Uterus (tissue), 4 donors: ENCODE measurements at places on chromosomes 12 and 14. TPM values are rescaled to one million over a fixed set of nuclear protein-coding genes. Genes with fewer than 3 reads are reported as not detected.

The TAS2R42 gene
- not detected for total RNA-seq

The GPRC5A gene
- 13.2 TPM for total RNA-seq

The NOVA1 gene
- 43.1 TPM for total RNA-seq

DNA sequence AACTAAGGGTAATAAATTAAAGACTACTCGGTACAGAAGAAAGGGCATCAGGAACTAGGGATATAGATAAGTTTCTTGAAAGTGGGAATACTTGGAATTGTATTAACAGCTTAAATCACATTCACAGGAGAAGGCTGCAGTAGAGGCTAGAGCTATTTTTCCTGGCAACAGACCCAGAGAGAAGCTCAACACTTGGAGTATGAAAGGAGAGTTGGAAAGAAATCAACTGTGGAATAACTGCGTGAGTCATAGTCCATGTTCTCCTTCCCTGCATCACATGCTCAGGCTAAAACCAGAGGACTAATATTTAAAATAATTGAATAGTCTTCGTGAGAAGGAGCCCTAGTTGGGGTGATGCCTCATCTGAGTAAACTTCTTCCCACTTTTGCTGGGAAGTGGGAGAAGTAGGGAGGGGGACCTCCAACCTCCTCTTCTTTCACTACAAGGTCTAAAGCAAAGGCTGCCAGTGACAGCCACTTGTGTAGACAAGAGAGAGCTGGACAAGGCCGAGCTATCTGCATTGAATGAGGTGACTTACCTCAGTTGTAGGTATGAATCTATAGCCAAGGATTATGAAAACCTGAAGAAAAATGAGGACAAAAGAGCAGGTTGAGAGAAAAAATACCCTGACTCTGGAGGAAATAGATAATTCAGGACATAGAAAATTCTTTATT lies 32.7 kb downstream of the DYRK2 start:
- peak; percentile 56 for DNase-seq
- H3K4me1 ChIP-seq, result peaks cover 10% of the 10 kb centered on the region
- peak overlapping the region; percentile 89 for H3K27ac ChIP-seq
- no peaks in the 10 kb centered on the region for H3K36me3 ChIP-seq

DNA sequence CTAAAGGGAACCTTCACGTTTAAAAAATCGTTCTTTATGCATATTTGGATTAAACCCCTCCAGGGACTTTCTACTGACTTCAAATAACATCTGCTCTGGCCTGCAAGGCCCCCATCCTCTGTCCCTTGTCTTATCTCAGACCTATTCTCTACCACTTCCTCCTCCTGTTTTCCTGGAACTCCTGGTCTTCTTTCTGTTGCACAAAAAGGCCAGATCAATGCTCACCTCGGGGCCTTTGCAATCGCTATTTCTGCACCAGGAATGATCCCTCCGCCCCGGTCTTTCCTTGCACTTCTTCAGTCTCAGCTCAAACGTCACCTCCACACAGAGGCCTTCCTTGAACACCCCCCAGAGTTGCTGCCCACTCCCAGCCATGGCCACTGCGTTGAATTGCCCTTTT lies 57.6 kb upstream of the BEGAIN start:
- no peak for DNase-seq
- H3K27me3 ChIP-seq, result no peaks in the 10 kb centered on the region
- no peaks in the 10 kb centered on the region for H3K36me3 ChIP-seq
- no peaks in the 10 kb centered on the region for H3K4me1 ChIP-seq

DNA sequence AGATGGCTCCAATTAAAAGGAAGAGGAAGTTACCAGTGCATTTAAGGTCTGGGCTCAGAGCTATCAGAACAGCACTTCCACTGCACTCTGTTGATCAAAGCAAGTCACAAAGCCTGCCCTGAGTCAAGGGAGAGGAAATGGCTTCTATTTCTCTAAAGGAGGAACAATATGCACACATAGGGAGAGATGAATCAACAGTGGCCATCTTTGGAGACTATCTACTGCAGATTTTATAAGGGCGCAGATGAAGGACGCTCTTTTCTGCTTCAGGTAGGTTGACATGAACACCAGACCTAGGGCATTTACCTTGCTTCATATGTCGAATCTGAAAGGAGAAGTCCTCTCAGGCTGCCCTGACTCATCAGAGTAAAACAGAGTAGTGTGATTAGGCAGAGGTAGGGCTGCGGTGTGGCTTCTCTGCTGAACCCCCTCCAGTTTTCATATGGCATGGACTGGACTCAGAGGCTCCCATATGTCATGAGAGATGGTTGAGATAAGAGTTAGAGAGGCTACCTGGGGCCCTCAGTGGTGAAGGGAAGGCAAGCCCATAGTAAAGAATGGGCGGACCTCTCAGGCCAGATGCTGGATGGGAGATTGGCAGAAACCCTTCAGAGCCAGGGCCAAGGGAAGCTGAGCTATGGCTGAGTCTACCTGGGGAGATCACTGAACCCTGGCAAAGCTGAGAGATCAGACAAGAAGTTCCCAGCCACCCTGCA lies 84.4 kb downstream of the ARF6 start:
- no peak overlapping the region for H3K4me3 ChIP-seq
- no peak for DNase-seq
- H3K27me3 ChIP-seq, result no peaks in the 10 kb centered on the region
- H3K4me1 ChIP-seq, result peaks cover 4% of the 10 kb centered on the region
- H3K36me3 ChIP-seq, result no peaks in the 10 kb centered on the region
- H3K27ac ChIP-seq, result no peak overlapping the region

GRCh38 chr12:6202304-6202703 lies 2.1 kb downstream of the CD9 start:
- no peaks in the 10 kb centered on the region for H3K36me3 ChIP-seq
- H3K27ac ChIP-seq, result peak overlapping the region; percentile 97
- peaks cover 21% of the 10 kb centered on the region for H3K4me1 ChIP-seq

DNA sequence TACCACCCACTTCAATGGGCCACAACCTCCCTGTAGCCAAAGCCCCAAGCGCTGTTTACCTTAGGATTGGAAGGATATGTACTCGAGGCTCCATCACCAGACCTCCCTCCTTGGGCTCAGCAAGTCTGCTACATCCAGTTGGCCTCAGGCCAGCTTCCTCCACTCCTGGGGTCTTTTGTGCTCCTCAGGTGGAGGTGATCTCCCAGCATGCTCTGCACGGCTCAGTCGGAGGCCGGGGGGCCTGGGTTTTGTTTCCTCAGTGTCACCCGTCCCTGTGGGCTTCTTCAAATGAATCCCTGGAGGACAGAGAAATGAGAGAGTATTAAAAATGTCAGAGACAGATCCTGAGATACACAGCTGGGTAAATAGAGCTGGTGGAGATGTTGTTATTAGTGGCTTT lies 723.1 kb upstream of the TBX3 start:
- no peaks in the 10 kb centered on the region for H3K4me1 ChIP-seq
- DNase-seq, result no peak
- no peaks in the 10 kb centered on the region for H3K36me3 ChIP-seq
- H3K4me3 ChIP-seq, result no peak overlapping the region
- no peak overlapping the region for H3K27ac ChIP-seq

DNA sequence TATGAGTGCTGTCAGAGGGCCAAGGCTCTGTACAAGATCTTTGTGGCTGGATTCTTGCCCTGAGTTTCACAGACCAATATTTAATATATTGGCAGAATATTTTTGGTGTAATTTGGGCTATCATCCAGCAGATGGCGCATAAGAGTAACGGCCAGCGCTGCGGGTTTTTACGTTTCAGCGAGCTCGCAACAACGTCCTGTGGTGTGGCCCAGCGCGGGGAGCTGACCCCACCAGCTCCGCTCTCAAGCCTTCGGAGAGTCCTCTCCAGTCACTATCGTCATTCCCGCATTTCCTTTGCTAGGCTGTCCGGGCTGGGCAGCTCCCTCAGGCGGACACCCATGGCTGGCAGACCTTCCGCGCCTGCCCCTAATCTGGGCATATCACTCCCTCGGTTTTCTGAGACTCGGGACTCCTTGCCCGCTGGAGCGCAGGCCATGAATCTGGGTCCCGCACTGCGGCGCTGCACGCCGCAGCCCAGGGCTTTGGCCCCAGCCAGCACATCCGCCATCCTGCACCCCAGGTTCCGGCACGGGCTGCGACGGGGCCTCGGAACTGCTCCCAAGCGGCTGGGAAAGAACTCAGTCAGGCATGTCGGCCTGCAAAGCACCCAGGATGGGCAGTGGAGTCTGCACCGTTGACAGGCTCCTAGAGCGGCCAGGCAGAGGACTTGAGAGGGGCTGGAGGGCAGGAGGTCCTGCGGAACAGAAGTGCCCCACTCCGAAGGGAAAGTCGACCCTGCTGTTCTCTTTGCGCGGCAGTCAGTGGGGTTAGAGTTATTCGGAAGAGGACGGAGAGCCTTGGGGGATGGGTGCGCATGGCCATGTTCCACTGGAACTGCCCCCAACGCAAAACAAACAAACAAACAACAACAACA lies 18.4 kb downstream of the OLR1 start:
- H3K27ac ChIP-seq, result peak overlapping the region; percentile 77
- H3K27me3 ChIP-seq, result no peaks in the 10 kb centered on the region
- peak; percentile 66 for DNase-seq
- H3K4me1 ChIP-seq, result no peaks in the 10 kb centered on the region
- peak overlapping the region; percentile 45 for H3K4me3 ChIP-seq
